ENCODE measurements at places on chromosomes 3 and 15.

DNA sequence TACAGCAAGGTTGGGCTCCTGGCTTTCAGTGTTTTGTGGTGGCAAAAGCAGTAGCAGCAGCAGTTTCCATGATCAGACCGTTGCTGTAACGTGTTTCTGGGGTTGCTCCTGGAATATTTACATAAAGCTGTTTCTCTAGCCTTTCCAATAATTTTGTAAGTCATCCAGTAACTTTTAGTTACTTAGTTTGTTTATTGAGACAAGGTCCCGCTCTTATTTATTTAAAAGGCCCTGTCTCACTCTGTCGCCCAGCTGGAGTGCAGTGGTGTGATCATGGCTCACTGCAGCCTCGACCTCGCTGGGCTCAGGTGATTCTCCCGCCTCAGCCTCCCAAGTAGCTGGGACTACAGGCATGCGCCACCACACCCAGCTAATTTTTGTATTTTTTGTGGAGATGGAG is 8.8 kb upstream of the MYO5A start:
- DNase-seq: no peak

- DNase-seq: no peak
Observed at GRCh38 chr15:70358011-70358819, 260.5 kb upstream of the TLE3 start.

DNA sequence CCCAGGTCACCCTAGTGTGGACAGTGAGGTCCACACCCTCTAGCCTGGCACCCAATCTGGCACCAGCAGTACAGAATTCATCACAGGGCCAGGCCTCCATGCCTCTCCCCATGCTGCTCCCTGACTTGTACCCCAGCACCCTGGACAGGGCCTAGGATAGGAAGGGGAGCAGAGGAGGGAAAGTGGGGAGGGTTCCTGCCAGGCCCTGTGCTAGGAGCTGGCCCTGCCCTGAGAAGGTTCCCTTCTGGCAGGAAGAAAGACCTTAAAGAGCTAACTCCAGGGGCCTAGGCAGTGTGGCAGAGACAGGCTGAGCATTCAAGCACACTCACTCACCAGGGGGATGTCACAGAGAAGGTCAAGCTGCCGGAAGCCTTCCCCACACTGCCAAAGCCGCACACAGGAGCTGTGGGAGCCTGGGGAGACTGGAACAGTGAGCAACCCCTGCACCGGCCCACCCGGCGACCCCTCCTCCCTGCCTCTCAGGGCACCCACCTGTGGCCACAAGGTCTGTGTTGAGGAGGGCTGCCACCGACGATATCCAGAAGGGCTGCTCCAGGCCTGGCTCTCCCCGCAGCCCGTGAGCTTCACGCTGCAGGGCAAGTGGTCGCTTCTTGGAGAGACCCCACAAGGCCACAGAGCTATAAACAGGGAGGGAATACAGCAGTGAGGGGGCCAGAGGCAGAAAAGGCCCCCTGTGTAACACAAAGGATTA is 7.4 kb downstream of the RRP9 start:
- DNase-seq: no peak

DNA sequence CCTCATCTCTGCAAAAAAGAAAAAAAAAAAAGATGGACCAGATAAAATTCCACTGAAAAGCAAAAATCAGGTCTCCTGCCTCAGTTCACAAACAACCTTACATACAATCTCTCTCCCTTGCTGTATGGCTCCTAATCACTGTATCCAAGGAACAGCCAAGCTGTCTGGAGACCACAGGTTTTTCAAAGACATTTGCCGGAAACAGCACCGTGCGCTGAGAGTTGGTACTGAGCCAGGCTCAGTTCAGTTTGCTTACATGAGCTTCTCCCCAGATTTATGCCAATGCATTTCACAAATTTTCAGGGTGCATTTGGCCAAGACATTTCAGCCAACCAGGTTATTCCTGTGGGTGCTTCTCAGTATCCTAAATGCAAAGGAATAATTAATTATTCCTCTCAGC is 4.1 kb downstream of the ACP3 start:
- DNase-seq: no peak

GRCh38 chr15:40843885-40844695 is at the start of gene SPINT1:
TSS of gene SPINT1 (plus strand) at chr15:40844048. CDS start at chr15:40844555, 507 bp downstream.
- DNase-seq: no peak
